Epithelial cell of prostate (primary cell): ENCODE measurements at places on chromosomes 3 and 15.

GRCh38 chr15:95712785-95713184 lies 617.7 kb upstream of the NR2F2 start:
- DNase-seq = no peak

GRCh38 chr15:67082007-67082536 lies 16.7 kb downstream of the SMAD3 start:
- DNase-seq = no peak

GRCh38 chr3:67940210-67940952 lies 286.0 kb upstream of the SUCLG2 start:
- no peak for DNase-seq

DNA sequence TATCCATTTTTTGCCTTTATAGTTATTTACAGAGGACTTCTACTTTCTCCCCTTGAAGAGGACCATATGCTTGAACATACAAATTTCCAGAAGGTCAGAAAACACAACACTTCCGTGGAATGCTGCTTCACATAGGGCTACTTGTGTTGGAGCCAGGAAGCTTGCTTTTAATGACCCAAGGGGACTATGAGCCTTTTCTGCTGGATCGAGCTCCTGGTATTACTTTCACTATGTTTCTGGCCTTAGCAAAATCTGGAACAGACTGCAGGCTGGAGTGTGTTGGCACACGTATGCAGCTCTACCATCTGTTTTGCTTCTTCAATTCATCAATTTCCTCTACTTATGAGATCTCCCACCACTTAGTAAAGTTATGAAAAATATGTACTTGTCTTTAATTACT lies 69.3 kb upstream of the CBLB start:
- DNase-seq = no peak

DNA sequence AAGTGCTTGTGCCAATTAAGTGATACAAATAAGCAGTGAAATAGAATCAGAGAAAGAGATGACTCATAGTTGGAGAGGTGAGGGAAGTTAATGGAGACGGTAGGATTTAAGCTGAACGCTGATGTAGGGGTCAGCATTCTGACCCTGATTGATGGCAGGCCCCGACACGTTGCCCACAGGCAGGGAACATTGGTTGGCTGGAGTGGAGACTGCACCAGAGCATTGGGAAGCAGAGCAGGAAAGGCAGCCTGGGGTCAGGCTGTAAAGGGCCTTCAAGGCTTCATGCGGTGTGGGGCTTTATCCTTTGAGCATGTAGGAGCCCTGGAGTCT lies 68.6 kb downstream of the DCUN1D1 start:
- no peak for DNase-seq

DNA sequence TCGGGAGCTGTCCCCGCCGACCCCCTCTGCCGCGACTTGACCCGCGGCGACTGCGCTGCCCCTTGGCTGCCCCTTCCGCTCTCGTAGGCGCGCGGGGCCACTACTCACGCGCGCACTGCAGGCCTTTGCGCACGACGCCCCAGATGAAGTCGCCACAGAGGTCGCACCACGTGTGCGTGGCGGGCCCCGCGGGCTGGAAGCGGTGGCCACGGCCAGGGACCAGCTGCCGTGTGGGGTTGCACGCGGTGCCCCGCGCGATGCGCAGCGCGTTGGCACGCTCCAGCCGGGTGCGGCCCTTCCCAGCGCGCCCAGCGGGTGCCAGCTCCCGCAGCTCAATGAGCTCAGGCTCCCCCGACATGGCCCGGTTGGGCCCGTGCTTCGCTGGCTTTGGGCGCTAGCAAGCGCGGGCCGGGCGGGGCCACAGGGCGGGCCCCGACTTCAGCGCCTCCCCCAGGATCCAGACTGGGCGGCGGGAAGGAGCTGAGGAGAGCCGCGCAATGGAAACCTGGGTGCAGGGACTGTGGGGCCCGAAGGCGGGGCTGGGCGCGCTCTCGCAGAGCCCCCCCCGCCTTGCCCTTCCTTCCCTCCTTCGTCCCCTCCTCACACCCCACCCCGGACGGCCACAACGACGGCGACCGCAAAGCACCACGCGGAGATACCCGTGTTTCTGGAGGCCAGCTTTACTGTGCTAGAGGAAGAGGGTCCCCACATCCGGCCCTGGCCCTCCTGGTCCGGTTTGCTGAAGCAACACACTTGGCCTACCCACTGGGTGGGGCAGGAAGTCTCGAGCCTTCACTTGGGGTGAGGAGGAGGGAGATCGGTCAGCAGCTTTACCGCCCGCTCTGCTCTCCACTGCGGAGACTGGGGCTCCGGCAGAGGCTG lies at the start of gene RASSF1:
Gene RASSF1 (minus strand): TSS at position 389 of the 882 bp plus-strand sequence. CDS start 31 bp downstream, at position 358.
- DNase-seq = no peak

DNA sequence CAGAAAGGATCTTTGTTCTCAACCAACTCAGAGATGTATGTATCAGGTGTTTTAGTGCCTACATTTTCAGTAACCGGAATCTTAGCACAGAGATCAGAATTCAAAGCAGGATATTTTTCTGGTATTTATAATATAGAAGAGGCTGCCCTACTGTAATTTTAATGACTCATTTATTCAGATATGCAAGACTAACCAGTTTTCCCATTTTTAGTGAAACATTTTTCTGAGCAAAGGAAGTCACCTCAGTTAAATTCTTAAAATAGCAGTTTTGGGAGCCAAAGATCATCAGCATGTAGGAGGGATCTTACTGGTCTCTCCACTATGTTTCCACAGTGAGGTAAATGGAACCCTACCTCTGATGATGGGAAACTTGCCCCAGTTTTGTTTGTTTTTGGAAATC lies 42.0 kb downstream of the SRP14 start:
- DNase-seq = no peak

- DNase-seq = peak; percentile 40
Measured at GRCh38 chr15:33242669-33243191, 48.2 kb upstream of the FMN1 start.

DNA sequence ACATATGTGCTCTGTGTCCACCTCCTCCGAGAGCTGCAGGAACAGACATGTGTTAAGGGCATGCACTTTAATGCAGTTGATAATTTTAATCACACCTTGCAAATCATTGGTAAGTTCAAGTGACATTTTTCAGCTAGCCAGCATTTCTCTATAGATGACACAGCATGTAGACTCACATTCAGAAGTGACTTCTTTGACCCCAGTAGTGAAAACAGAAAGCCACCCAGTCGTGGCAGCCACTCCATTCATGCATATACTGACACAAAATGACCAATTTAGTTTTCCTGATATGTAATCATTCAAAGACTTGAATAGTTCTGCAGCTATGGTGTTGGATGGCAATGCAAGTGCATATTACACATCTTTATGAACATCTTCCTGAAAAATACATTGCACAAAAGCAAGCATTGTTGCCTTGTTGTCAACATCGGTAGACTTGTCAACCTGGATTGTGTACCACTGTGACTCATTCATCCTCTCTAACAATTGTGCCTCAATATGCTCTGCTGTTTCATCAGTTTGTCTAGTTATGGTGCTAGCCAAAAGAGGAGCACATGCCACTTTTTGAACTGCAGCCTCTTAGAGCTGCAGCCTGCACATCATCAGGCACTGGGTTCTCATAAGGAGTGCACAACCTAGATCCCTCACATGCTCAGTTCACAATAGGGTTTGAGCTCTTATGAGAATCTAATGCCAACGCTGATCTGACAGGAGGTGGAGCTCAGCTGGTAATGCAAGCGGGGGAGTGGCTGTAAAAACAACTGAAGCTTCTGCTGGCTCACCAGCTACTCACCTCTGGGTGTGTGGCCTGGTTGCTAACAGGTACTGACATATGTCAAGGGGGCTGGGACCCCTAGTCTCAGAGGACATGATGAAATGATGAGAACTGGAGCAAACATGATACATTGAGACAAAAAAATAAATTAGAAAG lies 622.0 kb downstream of the PYDC2 start:
- peak; percentile 18 for DNase-seq

GRCh38 chr3:73656241-73656890 lies 31.6 kb upstream of the PDZRN3 start:
- no peak for DNase-seq

DNA sequence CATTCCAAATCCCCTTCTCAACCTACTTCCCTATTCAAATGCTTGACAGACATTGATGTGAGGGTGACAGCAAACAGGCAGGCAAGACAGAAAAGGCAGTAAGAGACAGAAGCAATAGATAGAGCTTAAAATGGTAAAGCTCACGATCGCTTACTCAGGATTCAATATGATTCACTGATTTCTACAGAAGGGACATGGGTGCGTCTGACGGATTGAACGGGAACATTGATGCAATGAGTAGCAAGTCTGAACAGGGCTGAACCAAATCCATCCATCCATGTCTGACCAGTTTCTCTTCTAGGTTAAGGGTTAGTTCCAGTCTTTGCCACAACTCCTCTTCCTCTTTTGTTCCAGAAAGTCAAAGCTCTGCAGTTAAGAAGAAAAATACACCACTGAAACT lies 35.1 kb downstream of the P2RY1 start:
- peak; percentile 84 for DNase-seq

DNA sequence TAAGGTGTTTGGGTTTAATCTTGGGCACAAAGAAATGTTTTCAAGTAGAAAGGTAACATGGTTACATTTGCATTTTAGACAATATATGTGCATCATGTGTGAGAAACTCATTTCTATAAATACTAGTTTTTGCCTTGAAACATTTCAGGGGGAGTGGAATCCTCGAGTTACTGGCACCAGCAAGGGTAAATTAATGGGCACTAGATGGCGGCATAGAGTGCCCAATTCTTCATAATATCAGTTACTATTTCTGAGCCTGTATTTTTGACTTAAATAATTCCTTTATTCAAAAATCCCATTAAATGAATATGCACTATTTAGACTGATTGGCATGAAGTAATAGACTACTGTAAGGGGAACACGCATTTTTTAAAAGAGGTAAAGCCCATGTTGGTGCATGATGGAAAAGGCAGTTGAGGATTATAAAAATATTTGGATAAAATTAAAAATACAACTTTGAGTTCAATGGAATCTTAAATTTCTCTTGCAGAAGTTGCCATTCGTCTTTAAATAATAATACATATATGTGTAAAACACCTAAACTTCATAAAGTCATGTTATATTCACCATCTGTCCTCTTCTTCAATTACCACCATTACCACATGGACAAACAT lies 106.3 kb downstream of the ZBTB20 start:
- no peak for DNase-seq

- no peak for DNase-seq
Measured at GRCh38 chr15:45050587-45050986, 27.6 kb downstream of the SORD start.

DNA sequence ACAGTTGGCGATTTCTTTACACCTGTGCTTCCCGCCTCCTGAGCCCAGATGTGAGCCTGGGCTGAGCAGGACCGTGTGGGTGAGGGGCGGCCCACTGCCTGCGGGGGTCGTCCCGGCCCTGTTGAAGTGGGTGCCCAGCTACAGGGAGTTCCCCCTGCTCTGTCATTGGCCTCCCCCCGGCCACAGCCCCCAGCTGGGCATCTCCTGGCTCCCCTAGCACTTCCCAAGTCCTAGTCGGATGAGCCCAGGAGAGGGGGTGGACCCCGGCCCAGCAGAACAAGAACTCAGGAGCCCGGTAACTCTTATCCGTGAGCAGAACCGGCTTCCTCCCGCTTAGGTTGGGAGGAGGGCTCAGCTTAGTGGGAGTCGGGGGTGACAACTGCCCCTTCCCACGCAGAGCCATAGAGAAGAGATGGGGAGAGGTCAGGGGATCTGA lies 757 bp downstream of the PAQR5 start:
- DNase-seq = no peak

DNA sequence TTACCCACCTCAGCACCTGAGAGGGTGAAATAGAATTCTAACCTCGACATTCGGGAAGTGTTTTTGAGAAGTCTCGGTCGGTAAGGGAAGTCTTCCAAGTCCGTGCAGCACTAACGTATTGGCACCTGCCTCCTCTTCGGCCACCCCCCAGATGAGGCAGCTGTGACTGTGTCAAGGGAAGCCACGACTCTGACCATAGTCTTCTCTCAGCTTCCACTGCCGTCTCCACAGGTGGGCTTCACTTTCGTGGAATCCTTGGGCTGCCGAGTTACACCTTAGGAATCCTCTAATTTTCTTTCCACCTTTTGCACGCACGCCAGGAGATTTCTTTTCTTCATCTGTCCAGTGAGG lies 775 bp downstream of the CCNDBP1 start:
- DNase-seq = no peak

DNA sequence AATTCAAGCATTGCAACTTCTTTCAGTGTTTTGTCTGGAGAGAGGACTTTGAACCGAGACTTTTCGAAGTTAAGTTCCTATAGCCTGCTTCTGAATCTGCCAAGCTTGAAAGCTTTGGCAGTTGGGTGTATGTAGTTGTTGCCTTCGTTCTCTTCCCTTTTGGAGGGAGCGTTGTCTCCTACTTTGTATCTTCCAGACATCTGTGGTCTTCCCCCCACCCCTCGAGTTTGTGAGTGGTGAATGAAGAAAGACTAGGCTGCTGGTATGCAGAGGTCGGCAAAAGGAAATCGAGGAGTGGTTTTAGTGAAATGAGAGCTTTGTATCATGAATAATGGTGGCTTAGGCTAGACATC lies 1.3 kb downstream of the CTNNB1 start:
- DNase-seq = no peak

GRCh38 chr3:39133822-39134221 lies 19.6 kb downstream of the CSRNP1 start:
- DNase-seq = no peak

DNA sequence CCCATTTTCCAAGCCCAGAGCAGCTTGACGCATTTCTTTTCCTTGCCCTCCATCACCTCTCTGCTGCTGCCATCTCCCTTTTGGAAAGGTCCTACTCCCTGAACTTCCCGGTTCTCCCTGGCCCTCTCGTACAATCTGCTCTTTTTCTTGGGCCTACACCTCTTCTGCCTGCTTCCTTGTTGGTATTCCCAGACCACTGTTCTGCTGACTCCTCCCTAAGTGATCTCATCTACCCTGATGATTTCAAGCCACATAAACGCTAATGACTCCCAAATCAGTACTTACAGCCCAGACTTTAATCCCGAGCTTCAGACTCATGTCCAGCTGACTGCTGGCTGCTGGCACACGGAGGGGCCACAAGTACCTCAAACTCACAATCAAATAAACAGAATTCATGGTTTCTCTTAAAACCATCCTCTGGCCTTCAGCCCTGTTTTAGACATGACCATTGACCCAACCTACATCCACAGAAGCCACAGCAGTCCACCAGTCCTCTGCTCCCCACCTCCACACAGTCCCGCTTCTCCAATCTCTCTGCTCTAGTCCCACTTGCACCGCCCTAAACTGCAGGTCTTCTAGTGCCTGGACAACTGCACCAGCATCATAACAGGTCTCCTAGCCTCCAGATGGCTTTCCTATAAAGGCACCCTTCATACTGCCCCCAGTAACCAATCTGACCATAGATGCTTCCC lies 57.6 kb downstream of the AAGAB start:
- no peak for DNase-seq

- DNase-seq = no peak
Measured at GRCh38 chr3:37255990-37256308, 81.6 kb upstream of the LRRFIP2 start.

DNA sequence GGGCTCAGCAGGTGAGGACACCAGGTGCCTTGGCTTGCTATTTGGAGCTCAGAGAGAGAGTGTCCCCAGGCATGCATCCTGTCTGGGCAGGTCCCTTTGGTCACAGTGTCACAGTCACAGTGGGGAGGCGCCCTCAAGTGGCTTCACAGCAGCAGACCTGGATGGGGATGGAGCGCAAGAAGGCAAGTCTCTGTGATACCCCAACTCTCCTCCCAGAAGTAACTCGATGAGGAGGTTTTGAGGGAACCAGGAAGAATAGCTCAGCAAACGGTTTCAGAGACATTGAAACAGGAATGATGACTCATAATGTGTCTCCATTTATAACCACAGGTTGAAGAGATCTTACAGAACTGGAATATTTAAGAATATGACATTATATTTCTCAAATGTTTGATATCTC lies 66.5 kb upstream of the SH3GL3 start:
- DNase-seq = peak; percentile 64
